Panc1 (cell line): ENCODE measurements at places on chromosomes 7 and 10.

- no peak for DNase-seq
Measured at GRCh38 chr10:46526682-46527038, 29.8 kb downstream of the GPRIN2 start.

DNA sequence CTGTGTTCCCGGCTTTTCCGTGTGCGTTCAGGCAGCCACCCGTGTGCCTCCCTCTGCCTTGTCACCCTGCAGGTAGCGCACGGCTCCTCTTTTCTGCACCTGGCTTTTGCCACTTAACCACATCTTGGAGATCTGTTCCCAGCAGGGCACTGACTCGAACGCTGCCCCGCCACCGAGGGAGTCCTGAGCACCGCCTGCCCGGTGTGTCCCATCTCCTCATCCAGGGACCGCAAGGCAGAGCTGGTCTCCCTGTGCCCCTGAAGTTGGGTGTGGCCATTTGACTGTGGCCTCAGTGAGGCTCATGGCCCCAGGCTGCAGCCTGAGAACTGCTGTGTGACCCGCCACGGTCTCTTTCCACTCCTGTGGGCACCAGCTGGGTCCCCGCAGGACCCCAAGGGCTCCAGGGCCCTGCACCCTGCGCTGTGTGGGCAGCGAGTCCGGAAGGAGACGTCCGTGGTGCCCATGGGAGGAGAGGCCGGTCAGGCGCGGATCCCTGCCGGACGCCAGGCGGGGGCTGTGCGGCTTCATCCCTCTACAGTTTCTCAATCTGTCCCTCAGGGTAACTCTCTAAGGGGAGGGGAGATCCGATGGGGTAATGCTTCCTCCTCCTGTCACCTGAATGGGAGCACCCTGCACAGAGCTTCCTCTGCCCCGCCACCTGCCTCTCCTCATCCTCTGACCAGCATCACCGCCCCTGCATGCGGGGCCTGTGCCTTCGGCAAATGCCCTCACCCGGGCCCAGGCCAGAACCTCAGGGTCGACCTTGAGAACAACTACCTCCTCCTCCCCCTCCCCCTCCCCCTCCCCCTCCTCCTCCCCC, 1.8 kb upstream of the INTS1 start:
- no peak for DNase-seq

- no peak for DNase-seq
Measured at GRCh38 chr10:26412932-26413331, 25.2 kb upstream of the APBB1IP start.

- no peak for DNase-seq
Measured at GRCh38 chr7:139692723-139693122, 85.1 kb downstream of the HIPK2 start.

- no peak for DNase-seq
Measured at GRCh38 chr10:116241085-116241484, 31.9 kb downstream of the GFRA1 start.

GRCh38 chr7:98284335-98285036, 3.0 kb downstream of the BRI3 start:
- no peak for DNase-seq

GRCh38 chr7:54166419-54166818, 375.8 kb upstream of the VSTM2A start:
- DNase-seq: no peak

- DNase-seq: no peak
Measured at GRCh38 chr7:50333221-50333651, 28.7 kb downstream of the IKZF1 start.

DNA sequence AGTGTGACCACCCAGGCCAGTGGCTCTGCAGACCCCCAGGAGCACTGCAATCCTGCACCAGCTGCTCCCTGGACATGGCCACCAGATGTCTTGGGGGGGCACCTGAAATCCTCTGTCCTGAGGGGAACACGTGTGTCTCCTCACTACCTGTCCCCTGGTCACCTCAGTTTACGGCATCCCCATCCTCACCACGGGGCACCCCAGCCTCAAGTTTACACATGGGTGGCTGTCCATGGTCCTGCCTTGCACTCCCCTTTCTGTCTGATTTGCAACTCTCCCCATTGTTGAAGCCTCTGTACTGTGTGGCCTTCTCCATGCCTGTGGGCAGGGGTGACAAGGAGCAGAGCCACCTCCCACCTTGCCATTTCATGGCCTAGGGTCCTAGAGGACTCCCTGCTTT, 67.2 kb downstream of the RAMP3 start:
- no peak for DNase-seq

DNA sequence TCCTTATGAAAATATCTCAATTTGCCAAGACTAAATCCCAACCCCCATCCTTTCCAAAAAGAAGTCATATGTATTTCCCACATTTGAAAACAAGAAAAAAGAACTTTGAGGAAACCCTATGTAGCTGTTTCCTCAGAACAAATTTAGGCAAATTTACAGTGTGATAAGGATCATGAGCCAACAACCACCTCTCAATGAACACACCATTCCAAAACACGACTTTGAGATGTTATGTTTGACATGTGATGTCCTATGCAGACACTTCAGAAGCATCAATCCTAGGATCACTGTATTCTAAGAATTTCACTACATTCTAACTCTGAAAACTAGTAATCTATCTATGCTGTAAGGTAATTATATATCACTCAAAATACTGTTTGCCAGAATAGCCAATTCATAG, 62.2 kb downstream of the NT5C2 start:
- no peak for DNase-seq

DNA sequence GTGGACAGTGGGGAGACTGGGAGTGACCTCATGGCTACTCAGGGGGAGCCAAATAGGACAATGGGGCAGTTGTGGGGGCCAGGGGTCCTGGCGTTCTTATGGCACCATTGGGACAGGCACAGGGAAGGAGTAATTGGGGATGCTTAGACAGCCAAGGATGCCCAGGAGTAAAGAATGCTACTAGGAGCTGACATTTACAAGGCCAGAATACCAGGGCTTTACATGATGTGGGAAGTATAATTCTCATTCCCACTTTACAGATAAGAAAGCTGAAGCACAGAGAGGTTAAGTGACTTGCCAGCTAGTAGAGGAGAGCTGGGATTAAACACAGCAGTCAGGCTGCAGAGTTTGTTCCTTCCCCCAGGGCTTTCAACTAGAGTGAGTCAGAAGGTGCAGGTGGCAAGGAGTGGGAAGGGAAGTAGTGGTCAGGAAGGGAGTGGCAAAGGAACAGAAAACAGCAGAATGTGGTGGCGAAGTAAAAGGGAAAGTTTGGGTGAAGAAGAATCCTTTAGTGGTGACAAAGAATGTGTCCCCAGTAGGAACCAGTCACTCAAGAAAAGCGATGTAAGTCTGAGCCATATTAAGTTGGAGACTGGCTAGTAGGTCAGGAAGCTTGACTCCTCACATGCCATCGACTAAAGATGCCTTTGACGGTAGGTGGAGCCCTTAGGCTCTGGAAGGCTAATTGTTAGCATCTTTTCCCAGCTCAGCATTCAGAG, 32.8 kb downstream of the CPVL start:
- peak; percentile 13 for DNase-seq

GRCh38 chr10:35130663-35131062, 4.0 kb downstream of the CREM start:
- DNase-seq: no peak

DNA sequence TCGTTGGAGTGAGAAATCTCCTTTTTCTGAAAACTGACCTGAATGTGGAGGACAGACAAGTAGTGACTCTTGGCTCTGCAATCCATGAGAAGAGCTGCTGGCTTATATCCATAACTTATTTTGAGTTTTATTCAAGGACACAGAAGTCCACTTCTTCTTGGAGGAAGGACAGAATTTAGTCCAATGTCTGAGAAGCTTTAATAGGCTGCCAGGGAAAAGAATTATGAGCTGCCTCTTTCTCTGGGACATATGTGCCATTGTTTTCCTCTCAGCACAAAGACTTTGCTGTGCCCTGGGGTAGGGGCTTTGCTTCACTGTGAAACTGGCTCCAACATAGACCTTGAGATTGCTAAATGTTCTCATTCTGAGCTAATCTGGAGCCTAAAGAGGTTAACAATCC, 20.5 kb upstream of the AOC1 start:
- DNase-seq: no peak

DNA sequence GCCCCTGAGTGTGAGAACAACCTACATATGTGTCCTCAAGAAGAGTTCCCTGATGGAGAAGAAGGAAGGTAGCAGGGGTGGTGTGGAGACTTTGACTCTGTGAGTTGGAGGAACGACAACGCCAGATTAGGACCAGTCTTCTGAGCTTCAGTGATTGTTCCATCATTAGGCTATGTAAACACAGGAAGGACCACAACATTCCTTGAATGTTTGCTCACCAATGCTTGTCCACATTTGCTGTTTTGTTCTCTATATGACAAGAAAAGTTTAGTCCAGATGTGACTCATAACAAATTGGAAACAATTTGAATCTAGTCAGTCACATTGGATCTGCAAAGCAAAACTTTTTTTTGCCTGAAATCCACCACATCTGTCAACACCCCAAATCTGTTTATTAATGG, 62.7 kb downstream of the ENTPD1 start:
- no peak for DNase-seq

- no peak for DNase-seq
Measured at GRCh38 chr7:22791204-22792158, 31.2 kb downstream of the TOMM7 start.

DNA sequence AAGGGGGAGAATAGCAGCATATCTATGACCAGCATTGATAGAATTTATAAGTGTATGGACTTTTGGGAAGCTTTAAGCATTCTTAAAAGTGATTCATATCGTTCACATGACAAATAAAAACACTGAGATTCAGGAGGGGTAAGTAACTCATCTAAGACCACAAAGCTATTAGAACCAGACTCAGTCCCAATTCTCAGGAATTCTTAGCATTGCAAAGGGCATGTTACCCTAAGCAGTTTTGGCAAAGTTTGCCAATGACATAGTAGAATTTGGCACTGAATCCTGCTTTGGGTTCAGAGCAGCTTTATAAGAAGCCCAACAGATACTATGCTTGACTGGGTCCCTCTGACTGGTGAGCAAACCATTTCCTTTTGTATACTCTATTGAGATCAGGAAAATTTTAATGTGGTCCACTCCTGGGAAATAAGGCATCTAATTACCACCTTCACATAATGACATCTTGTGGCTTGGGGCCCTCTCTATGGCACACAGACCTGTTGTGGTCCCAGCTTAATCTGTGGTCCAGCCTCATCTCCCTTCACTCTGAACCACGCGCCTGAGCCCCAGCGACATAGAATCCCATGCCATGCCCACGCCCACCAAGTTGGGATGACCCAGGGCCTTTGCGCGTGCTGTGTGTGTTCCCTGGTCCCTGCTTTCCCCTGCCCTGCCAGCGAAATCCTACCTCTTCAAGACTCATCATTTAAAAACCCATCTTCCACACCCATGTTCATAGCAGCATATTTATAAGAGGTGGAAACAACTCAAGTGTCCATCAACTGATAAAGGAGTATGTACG, 37.5 kb upstream of the DOCK1 start:
- DNase-seq: no peak

DNA sequence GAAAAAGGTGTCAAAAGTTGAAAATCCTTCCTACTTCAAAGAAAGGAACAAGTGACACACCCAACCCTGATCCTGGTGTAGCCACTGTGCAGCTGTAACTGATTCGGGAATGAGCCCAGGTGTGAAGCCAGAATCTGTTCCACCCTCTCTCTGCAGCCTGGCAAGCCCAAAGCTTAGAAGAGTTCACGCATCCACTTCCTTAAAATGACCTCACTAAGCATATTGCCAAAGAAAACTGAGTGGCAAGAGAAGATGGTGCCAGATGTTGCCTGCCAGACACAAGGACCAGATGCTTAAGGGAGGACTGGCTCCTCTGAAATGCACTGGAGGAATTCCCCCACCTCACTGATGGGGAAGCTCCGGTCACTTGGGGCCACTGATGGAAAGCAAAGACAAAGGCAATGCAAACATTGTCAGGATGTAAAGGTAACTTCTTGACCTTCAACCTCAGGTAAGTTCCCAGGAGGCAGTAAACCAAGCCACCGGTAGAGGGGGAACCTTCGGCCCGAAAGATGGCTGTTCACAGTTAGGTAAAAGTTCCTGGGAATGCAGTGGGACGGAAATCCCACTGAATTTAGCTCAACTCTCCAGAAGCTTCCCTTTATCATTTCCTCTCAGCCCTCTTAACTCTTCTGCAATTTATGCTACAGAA, 554.9 kb downstream of the KCNMA1 start:
- DNase-seq: no peak

- no peak for DNase-seq
Measured at GRCh38 chr10:52651293-52651692, 121.3 kb downstream of the MBL2 start.

DNA sequence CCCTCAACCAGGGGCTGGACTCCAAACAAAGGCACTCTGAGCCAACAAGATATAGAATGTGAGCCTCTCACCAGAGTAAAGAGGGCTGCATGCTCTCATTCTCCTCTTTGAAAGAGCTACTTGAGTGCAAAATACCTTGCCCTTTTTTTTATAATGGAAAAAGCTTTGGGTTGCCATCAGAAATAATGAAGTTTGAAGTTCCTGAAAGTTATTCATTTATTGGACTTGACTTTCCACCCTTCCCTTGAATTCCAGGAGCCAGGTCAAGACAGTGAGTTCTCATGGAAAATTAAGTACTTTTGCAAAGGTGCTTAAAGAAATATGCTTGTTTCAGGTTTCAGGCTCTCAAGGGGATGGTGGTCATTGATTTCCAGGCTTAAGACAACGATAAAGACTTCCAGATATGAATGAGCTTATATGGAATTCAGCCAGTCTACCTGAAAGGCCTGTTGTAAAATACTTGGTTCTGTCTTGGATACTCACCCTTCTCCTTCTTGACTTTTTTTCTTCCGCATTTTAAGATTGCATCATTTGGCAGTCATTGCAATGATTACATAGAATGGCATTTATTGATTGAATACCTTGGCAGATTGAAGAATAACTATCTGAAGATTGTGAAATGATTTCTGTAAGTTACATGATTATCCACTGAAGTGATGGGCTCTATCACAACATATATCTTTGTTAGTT, 696.4 kb downstream of the INHBA start:
- no peak for DNase-seq

GRCh38 chr10:3873728-3874461, 88.9 kb upstream of the KLF6 start:
- DNase-seq: no peak

DNA sequence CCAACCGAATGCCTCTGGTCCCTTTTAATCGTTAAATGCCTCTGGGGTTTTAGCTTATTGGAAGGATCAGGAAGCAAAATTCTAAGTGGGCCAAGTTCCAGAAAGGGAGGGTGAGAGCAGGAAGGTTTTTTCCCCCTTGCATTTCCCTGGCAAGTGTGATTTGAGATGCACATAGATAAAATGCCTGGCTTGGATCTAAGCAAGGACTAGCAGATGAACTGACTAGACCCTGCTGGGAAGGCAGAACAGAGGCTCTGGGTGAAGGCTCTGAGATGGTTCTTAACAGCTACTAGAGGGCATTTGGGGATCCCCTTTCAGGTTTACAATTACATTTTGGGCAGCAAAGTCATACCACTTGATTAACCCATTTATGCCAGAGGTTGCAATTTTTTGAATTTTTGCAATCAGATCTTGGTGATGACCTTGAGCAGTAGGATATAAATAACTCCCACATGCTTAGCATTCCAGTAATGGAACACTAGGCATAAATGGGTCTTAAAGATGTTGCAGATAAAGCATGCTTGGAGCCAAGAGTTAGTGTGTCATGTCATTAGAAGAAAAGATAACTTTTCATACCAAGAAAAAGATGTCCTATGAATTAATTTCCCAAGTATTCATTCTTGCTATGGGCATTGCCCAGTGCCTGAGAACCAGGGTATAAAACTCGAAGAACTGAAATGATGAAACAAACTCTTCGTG, 205.9 kb downstream of the SEC23IP start:
- DNase-seq: no peak
